ENCODE measurements at places on chromosomes 5 and 9. TPM values are rescaled to one million over a fixed set of nuclear protein-coding genes. Genes with fewer than 3 reads are reported as not detected.

The UBLCP1 gene
- 28.9 TPM for total RNA-seq

The WWC1 gene
- total RNA-seq = 61.9 TPM

The RETREG1 gene
- total RNA-seq = 20.6 TPM

The MARCOL gene
- total RNA-seq = not detected

The ECM2 gene
- total RNA-seq = 9.4 TPM

The C1QTNF3 gene
- total RNA-seq = 6.7 TPM

The CREB3 gene
- 28.1 TPM for total RNA-seq

The CDX1 gene
- total RNA-seq = not detected

The ABLIM3 gene
- total RNA-seq = 26.7 TPM

The LCN12 gene
- 1.9 TPM for total RNA-seq

The FAM240B gene
- not detected for total RNA-seq

The ORM1 gene
- total RNA-seq = 9.2 TPM

The SPATA31C1 gene
- total RNA-seq = not detected

The SLC6A7 gene
- total RNA-seq = not detected

The LECT2 gene
- not detected for total RNA-seq

The PRDM9 gene
- not detected for total RNA-seq

The ADGRD2 gene
- not detected for total RNA-seq

The TRIM41 gene
- 29.1 TPM for total RNA-seq

The RNF183 gene
- not detected for total RNA-seq

The FRMD3 gene
- total RNA-seq = 9.7 TPM

The CCNJL gene
- 15.5 TPM for total RNA-seq

The PTGER4 gene
- total RNA-seq = 29.1 TPM

The KIF12 gene
- 4.8 TPM for total RNA-seq

The HACD4 gene
- 13.5 TPM for total RNA-seq

The CDKN2A gene
- total RNA-seq = 8.4 TPM

The PCDHB15 gene
- total RNA-seq = 2.8 TPM

The PPP3R2 gene
- total RNA-seq = not detected

The EGFLAM gene
- total RNA-seq = 2.4 TPM

The TAF1L gene
- not detected for total RNA-seq

The CATSPER3 gene
- 0.68 TPM for total RNA-seq

The HAVCR2 gene
- total RNA-seq = 33.8 TPM

The SPATA31A5 gene
- total RNA-seq = not detected

The UIMC1 gene
- total RNA-seq = 39.1 TPM
